Stimulated activated naive CD8-positive, alpha-beta T cell treated with anti-CD3 and anti-CD28 coated beads, Interleukin-15, Interleukin-2, amounts not matched to agents 100 U/mL and 50 U/mL, for 24 hours (primary cell): ENCODE measurements at places on chromosomes 7 and 10.

DNA sequence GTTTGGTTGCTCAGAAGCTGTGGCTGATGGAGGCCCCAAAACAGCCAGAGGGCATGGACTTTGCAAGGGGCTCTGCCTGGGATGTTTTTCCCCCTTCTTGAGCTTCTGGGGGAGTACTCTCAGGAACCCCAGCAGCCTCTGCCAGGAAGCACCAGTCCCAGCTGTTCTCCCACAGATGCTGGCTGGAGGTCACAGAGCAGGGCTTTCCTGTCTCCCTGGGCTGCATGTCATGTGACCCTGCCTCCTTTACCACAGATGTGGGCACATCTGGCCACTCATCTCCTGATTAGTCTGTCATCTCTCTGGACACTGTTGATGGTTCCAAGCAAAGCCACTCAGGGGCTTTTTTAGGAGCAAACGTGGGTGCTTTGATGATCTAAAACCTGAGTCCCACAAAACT, 136.7 kb downstream of the NEURL1 start:
- no peak for DNase-seq

- DNase-seq: no peak
Observed at GRCh38 chr10:6164271-6165095, 38.2 kb upstream of the PFKFB3 start.

- DNase-seq: no peak
Observed at GRCh38 chr7:105875505-105875904, 894 bp downstream of the ATXN7L1 start.

- no peak for DNase-seq
Observed at GRCh38 chr10:21972584-21972983, 30.9 kb downstream of the DNAJC1 start.

GRCh38 chr7:108211382-108212201, 81.4 kb upstream of the LAMB4 start:
- peak; percentile 15 for DNase-seq

- no peak for DNase-seq
Observed at GRCh38 chr7:137934941-137935883, 66.7 kb downstream of the CREB3L2 start.

- peak; percentile 42 for DNase-seq
Observed at GRCh38 chr10:14603534-14604102, 171.1 kb downstream of the FAM107B start.

DNA sequence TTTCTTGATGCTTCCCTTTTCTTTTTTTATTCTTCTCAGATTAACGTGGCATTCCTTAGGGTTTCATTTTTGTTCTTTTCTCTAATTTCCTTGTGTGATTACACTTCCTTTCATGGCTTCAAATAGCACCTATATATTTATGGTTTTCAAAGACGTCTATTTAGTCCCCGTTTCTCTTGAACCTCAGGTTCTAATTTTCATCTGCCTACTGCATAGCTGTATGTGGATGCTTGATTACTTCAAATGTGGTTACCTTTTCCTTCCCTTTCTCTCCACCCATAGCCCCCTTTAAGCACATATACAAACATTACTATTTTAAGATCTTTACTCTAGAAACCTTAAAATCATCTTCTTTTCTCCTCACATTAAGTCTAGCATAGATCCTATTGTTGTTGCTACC, 2.4 kb downstream of the TPST1 start:
- DNase-seq: no peak
